8988T (cell line): ENCODE measurements at places on chromosomes 5 and 9.

- DNase-seq: no peak
These were observed 34.0 kb downstream of the B4GALT1 start for GRCh38 chr9:33133186-33133585.

GRCh38 chr9:132669319-132669697, 475 bp downstream of the DDX31 start:
- peak; percentile 51 for DNase-seq

- DNase-seq: no peak
These were observed 31.3 kb downstream of the IRX4 start for GRCh38 chr5:1851290-1851934.

GRCh38 chr5:83724001-83724400, 3.3 kb upstream of the HAPLN1 start:
- DNase-seq: no peak

DNA sequence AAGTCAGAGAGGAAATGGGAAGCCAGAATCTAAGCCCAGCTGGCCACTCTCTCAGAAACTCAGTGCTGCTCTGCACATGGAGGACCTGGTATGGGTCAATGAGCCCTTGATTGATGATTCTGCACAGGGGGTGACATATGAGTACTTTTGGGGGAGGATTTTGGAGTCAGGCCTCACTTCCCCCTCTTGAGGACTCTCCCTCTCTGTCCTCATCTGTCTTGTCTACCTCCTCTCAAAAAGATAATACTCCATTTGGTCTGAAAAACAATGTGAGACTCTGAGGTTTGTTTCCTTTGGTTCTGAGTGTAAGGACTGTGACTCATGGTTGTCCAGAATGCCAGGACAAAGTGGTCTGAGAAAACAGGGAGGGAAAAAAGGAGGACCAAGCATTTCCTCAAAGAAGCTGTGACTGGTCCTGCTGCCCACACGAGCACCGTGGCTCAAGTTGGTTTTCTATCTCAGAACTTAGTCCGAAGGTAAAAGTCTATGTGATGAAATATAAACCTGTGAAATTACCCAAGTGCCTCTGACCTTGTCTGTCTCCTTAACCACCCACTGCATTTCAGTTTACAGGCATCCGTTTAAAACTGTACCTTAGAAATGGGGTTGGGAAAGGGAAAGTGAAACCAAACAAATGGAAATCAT, 11.1 kb downstream of the TTC39B start:
- DNase-seq: no peak

- DNase-seq: no peak
These were observed 437.7 kb upstream of the KLF4 start for GRCh38 chr9:107927276-107927675.

- no peak for DNase-seq
These were observed 633 bp upstream of the PPP1R26 start for GRCh38 chr9:135478829-135479468.

- no peak for DNase-seq
These were observed 13.2 kb downstream of the VLDLR start for GRCh38 chr9:2634818-2635217.

DNA sequence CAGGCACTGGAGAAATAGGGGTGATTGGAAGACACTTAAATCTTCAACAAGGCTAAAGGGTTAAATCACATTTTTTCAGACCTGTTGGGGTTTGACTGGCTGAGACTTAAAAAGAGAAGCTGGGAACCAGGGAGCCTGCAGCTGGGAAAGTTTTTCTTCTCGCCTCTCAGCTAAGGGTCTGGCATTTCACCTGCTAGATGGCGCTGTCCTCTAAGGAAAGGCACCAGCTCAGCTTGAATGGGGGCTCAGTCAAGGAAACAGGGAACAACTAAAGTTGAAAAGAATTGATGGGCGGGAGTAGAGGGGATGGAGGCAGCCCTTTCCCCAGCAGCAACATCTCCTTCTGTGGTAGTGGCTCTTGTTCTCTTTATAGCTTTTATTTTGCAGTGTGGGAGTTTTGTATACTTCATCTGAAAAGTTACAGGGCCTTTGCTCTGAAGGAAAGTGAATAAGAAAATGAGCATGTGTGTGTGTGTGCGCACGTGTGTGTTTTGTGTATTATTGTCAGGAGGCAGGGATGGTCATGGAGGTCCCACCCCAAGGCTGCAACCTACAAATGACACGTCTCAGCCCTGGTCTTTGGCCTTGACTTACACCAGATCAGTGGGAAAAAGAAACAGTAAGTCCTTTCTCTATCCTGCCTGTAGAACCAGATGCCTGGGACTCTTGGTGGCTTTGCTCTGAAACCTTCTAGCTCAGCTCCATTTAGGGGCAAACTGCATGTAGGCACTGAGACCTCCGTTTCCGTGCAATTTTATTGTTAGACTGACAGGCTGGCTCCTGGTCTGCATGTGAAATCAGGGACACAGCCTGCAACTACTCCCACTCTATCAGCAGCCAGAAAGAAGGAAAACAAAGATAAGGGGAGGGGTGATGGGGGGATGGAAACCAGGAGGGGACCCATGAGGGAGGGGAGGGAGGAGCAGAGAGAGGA, 316.2 kb upstream of the CLINT1 start:
- peak; percentile 61 for DNase-seq

GRCh38 chr9:15982182-15982581, 429.3 kb downstream of the CCDC171 start:
- no peak for DNase-seq

DNA sequence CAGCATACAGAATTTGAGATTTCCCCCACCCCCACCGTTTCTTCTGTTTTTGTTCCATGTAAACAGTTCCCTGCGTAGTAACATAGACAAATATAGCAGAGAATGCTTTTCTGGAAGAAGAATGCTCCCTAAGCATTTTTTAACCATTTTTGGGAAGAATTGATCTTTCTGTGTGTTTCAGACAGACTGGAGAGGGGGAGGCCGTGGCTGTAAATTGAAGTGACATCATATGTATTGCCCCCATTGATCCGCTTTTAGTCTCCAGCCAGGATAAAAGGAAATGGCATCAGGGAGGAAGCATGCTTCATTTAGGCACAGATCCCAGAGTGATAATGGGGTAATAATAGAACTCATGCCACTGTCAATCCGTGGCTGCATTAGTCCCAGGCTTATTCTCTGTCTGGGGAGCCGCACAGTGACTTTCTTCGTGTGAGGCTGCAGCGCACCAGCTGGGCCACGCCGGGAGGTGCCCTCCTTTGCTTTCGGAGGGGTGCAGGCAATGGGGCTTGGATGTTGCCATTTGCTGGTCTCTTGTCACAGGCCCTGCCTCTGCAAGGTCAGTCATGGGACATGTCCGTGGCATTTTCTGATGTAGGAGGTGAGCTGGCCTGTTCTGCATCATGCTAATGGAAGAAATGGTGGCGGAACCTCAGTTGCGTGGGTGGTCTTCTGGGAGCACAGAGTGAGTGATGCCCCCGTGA, 261.5 kb downstream of the FANCC start:
- no peak for DNase-seq

GRCh38 chr9:107410420-107410819, 79.1 kb downstream of the KLF4 start:
- no peak for DNase-seq

GRCh38 chr5:170552621-170553115, 48.8 kb downstream of the KCNIP1 start:
- DNase-seq: no peak

DNA sequence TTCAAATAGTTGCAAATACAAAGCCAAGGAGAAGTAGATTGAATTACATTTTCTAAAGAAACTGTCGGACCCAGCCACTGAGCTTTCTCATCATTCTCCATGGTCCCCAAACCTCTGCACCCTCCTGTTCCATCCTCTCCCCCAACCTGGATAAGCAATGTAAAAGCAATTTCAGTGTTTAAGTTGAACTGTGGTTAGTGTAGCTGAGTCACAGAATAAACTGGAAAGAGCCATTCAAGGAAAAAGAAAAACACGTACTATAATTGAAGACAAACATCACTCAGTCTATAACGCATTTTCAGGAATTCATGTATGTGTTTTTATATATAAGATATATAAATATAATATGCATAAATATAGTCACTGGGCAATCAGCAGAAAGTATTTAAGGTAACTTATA, 54.1 kb upstream of the TMEM161B start:
- no peak for DNase-seq

GRCh38 chr9:114424126-114424525, 36.3 kb upstream of the AKNA start:
- DNase-seq: no peak

DNA sequence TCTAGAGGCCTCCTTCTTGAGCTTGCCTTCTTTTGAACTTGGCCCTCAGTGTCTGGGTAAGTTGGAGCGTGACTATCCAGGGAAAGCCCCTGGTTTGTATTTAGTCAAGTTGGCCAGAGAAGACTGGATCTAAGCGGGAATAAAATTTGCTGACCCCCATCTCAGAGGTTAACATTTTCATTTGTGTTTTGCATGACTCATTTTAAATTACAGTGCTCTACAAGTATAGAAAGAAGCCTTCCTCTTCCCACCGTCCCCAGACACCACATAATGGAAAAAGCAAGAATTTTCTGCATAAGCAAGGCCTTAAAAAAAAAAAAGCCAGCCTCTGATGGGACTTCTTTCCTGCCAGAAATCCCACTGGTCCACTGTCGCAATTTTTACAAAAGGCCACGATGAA, 27.2 kb downstream of the PIK3R1 start:
- no peak for DNase-seq

GRCh38 chr9:124602632-124603031, 95.4 kb upstream of the NR5A1 start:
- DNase-seq: no peak

DNA sequence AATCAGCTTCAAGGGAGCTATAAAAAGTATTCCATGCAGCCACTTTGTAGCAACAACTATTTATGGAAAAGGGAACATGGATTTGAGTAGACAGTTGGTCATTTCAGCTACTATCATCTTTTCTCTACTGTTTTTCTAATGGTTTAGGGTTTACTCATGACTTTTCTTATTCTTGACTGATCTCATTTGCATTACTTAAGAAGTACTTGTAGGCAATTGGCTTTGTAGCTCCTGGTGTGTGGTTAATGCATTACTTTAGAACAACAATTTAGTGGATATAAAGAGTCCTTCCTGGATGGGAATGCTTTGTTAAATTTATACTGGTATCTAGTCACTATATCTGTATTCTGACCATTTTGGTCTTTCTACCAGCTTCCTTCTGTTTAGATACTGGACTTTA, 59.8 kb upstream of the NTRK2 start:
- no peak for DNase-seq

DNA sequence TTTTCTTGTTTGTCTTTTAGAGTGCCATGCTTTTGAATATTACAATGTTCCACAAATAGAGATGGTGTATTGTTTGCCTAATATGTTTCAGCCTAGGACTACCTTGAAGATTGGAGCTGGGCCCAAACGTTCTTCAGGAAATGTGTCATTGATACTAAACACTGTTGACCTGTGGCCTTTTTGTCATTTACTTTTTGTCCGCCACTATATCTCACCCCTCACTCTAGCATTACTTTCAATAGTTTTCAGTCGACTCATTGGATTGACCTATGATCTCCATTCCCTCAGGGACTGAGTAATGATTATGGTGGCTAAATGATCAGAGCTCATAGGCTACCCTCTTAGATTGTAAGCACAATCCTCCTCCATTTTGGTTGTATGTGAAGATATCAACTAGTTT, 115.8 kb downstream of the NUDT12 start:
- no peak for DNase-seq

DNA sequence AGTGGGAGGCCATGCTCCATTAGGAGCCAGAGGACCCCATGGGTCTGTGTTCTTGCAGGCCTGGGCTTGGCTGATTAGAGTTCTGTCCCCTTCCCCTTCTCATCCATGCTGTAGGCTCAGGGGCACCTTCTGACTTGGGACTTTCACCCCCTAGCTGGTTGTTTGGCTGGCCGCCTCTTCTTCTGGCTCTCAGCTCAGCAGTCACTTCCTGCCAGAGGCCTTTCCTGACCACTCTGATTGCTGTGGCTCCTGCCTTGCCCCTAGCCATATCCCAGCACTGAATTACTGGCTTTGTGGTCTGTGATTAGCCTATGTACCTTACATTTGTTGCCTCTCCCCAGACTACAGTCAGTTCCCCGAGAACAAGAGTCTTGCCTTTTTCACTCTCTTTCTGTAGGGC, 14.6 kb downstream of the ENTREP1 start:
- DNase-seq: no peak

- no peak for DNase-seq
These were observed 87.1 kb upstream of the CKMT2 start for GRCh38 chr5:81146031-81146430.

DNA sequence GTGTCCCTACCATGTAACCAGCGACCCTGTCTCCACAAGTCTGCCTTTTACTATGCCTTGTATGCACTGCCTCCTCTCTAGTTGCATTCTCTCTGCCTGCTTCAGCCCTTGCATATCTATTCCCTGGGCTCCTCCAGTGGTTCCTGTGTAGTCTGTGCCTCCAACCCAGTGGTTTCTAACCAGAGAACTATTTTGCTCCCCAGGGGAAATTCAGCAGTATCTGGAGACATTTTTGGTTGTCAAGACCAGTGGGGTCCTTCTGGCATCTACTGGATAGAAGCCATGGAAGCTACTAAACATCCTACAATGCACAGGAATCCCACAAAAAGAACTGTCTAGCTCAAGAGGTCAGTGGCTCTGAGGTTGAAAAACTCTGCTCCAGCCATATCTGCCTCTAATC, 224.1 kb upstream of the RASEF start:
- DNase-seq: no peak

- no peak for DNase-seq
These were observed 66.9 kb downstream of the PRKACG start for GRCh38 chr9:68947015-68947414.

DNA sequence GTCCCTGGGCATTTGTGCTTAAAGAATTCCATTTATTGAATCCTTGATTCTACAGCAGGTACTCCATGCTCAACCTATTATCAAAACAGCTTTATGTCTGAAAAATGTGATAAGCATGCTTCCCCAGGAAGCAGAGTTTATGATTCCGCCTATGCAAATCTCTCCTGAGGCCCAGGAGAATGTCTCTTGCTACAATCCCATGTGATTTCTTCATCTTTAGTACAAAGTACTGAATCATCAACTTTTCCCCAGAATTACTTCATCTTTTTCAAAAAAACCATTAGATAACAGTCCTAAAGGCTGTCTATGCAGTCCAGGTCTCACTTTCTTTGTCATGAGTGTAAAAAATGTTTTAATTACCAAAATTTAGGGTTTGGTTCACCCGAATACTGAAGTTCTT, 130.2 kb upstream of the ADAMTSL1 start:
- DNase-seq: no peak

DNA sequence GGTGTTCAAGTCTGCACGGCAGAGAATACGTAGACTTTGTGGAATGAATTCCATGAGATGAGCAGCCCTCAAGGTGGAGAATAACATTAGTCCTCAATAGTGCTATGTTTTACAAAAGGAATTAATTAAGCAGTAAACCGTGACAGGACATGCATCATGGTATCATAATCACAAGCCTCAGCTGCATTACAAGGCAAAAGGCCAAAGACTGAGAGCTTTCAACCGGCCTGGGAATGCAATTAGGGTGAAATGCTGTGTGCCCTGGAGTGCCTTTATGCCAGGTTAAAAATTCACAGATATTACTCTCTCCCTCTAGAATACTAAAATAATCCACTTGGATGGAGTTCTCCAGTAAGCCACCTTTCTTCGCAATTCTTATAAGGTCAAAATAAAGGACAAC, 270.6 kb downstream of the MLLT3 start:
- no peak for DNase-seq

- no peak for DNase-seq
These were observed 35.8 kb downstream of the PIK3R1 start for GRCh38 chr5:68251386-68251785.

GRCh38 chr5:139794067-139794846, 1.4 kb upstream of the PSD2 start:
- DNase-seq: no peak
